ENCODE measurements at places on chromosomes 6 and 20.

DNA sequence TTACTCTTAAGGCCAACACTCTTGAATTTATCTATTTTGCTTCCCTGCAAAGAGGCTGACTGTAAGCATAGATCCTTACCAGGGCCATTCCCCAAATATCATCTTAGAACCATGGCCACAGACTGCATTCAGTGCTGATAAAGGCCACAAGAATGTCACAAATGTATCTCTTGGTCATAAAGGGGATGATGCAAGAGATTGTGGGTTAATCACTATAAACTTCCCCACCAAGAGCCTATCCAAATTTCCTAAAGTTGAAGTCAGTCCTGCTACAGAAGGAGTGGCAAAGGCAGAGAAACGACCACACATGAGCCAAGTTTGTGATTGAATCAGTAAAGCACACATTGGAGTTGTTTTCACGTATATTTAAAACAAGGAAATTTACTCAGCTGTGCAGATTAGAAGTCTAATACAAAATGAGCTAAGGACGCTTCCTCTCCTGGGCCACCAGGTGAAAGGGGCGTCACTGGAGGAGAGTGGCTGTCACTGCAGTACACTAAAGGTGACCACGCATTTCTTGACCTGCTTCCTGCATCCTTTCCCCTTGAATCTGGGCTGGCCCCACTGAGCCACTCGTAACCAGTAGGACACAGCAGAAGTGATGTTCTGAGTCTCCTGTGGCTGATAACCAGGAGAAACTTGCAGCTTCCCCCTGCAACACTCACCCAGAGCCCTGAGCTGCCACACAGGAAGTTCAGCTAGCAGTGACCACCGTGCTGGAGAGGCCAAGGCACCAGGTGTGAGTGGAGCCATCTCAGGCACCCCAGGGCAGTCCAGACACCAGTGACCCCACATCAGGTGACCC lies 181.9 kb downstream of the SYNDIG1 start:
- no peak for DNase-seq

GRCh38 chr6:117130125-117130524 lies 135.2 kb upstream of the VGLL2 start:
- no peak for DNase-seq

DNA sequence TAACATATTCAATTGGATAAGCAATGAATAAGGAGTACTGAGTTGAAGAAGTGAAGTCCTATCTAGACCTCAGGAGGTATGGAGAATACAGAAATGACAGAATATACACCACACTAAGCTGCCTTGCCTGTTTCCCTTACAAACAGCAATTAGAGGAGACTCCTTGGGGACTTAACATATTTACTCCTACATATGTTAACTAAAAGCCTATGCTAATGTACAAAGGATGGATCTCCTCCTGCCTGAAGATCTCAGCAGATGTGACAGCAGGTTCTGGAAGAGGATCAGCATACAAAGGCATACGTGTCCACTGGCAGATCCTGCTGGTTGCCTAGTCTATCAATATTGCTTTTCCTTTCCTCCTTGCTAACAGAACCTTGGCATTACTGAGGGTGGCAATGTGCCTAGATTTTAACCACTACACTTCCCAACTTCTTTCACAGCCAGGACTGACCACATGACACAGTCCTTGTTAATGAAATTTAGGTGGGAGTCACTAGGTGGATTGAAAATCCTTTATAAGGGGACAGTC lies 29.6 kb downstream of the PRKN start:
- no peak for DNase-seq

- DNase-seq: no peak
Observed at GRCh38 chr20:62516338-62516737, 40.5 kb upstream of the GATA5 start.

DNA sequence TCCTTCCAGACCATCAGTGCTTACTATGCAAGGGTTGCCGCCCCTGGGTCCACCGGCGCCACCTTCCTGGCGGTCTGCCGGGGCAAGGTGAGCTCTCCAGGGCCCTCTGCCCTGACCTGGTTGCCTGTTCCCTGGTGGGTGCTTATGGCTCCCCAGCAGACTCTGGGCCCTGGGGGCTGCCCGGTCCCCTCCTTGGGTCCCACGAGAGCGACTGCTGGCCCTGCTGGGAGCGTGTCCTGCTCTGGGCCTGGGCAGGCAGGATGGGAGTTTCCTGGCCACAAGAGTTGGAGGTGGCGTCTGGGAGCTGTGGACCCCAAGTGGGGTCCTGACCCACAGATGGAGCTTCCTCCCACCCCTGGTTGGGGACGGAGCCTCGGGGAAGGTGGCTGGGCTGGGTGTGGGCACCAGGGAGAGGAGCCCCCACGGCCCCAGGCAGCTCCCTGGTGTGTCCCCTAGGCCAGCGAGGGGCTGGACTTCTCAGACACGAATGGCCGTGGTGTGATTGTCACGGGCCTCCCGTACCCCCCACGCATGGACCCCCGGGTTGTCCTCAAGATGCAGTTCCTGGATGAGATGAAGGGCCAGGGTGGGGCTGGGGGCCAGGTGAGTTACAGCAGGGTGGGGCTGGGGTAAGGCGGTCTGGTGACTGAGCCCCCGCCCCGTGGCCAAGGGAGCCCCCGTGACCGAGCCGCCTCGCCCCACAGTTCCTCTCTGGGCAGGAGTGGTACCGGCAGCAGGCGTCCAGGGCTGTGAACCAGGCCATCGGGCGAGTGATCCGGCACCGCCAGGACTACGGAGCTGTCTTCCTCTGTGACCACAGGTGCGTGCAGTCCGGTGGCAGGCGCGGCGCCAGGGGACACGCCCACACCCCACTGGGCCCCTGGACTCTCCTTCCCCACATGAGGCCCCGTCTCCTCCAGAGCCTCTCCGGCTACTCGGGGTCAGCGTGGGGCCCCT lies 7.1 kb upstream of the TNFRSF6B start:
- DNase-seq: no peak

- DNase-seq: no peak
Observed at GRCh38 chr20:54148947-54149764, 24.6 kb downstream of the CYP24A1 start.

GRCh38 chr6:40762981-40763380 lies 175.8 kb upstream of the LRFN2 start:
- no peak for DNase-seq

DNA sequence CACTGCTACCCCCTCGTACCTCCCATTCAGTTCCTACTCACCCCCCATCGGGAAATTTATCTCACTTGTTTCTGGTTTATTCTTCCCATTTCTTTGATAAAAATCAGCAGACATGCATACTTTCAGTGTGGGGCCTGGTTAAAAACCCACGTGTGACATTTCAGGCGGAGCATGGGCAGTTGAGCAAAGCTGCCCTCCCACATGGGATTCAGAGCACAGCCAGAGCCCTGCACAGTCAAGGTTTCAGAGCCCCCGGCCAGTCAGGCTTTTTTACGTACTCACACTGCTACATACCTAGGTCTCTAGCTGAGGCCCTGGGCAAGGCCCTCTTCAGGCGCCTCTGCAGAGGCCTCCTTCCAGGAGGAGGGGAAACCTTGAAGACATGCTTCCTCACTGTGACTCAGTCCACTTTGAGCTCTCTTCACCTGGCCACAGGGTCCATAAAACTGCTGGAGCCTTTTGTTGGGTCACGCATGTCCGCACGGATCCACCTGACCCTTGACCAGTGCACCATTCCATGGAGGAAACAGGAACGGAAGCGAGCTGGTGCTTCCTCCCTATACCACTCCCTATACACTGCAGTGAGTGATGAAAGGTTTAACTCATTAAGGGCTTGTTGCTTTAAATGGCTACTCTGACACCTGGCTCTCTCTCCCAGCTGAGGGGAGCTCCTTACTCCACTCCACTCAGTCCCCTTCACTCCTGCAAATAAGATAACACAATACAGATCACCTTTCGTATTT lies 713.3 kb downstream of the PRKN start:
- DNase-seq: no peak

GRCh38 chr20:59429396-59429795 lies 129.0 kb downstream of the EDN3 start:
- no peak for DNase-seq

- DNase-seq: no peak
Observed at GRCh38 chr6:169887529-169888140, 136.2 kb downstream of the ERMARD start.

GRCh38 chr6:82348130-82348529 lies 15.5 kb upstream of the TPBG start:
- no peak for DNase-seq

DNA sequence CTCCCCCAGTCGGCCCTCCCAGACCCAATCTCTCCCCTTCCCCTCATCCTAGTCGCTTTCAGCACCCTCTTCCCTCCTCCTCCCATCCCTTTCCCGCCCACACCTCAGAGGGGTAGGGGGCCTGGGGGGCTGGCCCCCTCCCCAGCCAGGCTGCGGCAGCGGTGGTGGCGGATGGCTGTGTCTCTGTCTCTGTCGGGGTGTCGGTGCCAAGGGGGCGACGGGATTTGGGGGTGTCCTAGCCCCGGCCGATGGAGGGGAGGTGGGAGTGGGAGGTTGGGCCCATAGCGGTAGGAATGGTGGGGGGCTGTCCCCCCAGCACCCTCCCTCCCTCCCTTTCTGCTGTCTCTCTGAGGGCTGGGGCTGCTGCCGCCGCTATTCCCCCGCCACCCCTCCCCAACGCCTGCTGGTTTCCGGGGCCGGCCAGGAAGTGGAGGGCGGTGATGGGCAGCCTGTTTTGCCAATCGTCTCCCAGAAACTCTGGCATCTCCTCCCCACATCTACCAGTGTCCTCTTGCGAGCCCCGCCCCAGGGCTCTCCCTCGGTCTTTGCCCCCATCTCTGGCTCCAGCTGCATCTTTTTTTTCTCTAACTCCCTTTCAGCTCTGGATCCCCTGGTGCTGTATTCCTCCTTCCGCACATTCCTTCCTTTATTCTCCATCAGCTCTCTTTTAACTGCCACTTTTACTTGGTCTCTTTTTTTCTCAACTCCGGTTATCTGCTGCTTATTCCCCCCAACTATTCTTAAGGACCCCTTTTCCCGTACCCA lies at the start of gene AGPAT1:
Gene AGPAT1 (minus strand): TSS at position 374 of the 765 bp plus-strand sequence. CDS start 4,588 bp downstream, outside the sequence.
- peak; percentile 86 for DNase-seq

- no peak for DNase-seq
Observed at GRCh38 chr20:1469925-1470571, 3.4 kb upstream of the NSFL1C start.

DNA sequence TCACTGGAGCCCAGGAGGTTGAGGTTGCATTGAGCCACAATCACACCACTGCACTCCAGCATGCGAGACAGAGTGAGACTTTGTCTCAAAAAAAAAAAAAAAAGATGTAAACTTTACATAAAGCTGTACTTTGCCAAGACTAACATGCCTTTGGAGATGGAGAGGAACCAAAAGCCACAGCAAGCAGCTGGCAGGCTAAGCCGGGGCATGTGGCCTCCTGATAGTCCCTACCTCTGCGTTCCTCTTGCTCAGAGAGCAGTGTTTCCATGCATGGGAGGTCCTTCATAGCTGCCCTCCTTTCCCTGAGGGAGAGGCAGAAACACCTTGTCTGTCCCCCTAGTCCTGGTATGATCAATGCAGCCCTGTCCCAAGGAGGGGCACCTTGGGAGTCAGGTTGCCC lies 35.2 kb downstream of the SPATA2 start:
- DNase-seq: no peak

DNA sequence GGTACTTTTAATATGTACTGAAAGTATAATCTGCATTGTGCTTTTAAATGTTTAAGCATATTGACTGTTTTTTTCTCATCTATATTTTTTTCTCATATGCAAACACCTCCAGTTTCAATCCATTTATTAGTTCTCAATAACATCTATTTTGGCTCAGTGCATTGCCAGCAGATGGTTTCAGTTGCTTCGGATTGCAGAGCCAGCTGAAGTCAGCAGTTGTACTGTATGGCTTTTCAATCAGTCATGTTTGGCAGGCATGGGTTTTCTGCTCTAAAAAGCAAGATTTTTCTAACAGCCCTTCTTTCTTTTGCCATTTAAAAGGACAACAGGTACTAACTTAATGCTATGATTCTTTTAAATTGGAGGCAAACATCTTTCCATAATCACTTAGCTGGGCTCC lies 121.2 kb downstream of the CD109 start:
- DNase-seq: no peak

DNA sequence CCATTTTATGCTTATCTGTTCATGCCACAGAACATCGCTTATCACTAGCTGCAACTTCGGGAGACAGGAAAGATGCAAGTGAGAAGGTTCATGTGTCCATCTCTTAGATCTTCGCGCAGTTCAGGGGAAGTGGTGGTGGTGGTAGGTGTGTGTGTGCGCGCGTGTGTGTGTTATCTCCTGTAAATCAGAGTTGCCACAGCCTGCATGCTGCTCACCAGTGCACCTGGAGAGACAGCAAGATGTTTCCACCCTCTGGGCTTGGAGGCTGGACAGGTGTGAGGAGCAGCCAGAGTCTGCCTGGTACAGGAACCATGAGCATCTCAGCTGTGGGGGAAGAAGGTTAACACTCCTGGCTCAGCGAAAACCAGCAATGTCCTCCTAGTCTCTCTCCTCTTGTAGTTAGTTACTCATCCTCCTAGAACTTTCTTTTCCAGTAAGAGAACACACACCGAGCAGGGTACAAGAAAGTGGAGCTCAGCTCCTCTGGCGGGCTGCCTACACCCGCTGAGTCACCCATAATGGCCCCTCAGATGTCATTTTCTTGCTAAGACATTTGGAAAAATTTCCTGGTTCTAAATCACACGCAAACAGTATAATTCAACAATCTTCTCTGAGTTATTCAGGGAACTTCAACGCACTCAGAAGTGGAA lies 5.1 kb upstream of the TUBB1 start:
- DNase-seq: no peak

DNA sequence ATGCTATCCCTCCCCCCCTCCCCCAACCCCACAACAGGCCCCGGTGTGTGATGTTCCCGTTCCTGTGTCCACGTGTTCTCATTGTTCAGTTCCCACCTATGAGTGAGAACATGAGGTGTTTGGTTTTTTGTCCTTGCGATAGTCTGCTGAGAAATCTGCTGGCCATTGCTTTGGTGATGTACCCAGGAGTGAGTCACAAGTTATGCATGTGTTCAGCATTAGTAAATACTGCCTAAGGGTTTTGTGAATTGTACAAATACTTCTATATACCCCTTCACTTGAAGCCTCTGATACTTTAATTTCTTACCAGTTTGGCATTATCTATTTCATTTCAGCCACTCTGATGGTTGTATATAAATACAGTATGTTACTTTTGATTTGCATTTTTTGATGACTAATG lies 711.3 kb upstream of the GJE1 start:
- DNase-seq: no peak

GRCh38 chr6:169075915-169076654 lies 177.6 kb downstream of the THBS2 start:
- no peak for DNase-seq

GRCh38 chr6:154773610-154774089 lies 40.4 kb downstream of the SCAF8 start:
- no peak for DNase-seq

DNA sequence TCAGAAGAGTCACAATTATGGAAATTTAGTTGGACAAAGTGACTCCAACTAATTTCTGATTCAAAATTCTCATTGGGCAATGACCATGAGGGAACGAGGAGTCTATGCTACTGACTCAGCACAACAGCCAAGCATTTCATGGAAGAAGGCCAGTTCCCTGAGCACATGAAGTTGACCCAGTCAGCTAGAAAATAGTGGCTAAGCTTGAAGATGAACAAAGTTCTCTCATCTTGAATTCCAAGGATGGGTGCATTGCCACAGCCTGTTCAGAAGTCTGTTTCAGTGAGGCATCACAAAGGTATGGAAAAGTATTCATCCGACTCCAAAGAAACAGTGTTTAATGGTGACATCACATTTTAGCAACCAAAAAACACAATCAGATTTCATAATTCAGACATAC lies 676.9 kb downstream of the HACE1 start:
- DNase-seq: no peak

Measured in stimulated activated CD8-positive, alpha-beta memory T cell treated with anti-CD3 and anti-CD28 coated beads, Interleukin-4, amount 100 ng/mL, for 1 hour (primary cell).